ENCODE measurements at places on chromosomes 2 and 18. TPM values are rescaled to one million over a fixed set of nuclear protein-coding genes. Genes with fewer than 3 reads are reported as not detected.

The HOXD1 gene
- not detected for total RNA-seq

The TMEM198 gene
- 3.3 TPM for total RNA-seq

The BBS5 gene
- 3.6 TPM for total RNA-seq

GRCh38 chr2:20994130-20994529 lies 49.7 kb downstream of the APOB start:
- DNase-seq = no peak

DNA sequence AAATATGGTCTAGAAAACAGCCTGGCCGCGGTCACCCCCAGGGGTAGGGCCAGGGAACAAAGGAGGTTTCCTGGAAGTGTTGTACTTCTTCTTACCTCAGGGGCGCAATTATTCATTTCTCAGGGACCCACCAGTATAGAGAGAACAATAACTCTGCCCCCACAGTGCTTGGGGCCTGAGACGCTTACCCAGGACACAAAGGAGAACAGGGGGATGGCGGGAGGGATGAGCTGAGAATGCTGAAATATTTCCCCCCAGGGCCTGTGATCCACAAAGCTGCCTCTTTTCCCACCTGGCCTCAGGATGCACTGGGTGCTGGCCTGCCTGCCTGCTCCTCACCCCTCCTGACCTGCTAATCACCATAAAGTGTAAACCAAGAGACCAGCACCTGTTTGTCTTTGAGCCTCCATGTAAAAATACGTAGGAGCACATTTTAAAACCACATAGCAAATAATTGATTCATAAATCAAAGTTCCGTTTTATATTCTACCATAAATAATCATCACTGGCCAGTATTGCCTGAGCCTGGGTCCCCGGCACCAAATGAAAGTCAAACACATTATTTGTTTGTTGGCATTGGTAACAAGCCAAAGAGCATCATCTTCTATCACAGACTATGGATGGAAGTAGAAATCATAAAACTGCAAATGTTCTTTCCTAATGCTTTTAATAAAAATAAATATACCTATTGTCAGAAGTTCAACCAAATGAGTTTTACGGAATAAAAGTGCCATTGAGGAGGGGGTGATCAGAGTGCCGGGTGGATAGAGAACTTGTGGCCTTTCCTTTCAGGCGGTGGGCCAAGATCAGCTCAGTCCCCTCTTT lies 67.3 kb upstream of the RMDN2 start:
- no peak for DNase-seq

DNA sequence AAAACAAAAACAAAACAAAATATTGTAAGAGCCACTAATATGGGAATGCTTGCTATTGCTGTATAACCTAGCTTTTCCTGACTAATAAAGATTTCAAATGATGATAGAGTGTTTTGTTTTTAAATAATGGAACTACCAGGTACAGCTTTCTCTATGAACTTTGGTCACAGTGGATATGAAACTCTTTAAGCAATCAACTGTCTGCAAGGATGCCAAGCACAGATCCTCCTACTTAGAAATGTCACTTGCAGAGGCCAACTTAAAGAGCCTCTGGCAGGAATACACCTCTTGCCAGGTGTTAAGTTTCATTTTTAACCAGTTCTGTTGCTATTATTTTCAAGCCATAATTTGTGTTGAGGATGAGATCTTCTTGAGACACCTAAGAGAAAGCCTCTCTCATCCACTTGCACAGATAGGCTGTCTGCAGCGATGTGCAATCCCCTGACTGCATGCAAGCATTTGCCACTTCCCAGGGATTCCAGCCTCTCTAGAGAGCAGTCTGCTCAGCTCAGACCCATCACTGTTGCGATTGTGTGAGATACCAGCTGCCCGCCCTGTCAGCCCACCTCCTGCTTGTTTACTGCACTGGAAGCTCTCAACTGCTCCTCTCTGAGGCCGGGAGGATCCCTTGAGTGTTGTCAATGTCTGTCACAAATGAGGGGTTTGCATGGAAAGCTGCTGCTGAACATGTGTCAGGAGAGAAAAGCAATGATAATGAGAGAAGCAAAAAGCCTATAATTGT lies 86.1 kb upstream of the SCG2 start:
- DNase-seq = no peak

- no peak for DNase-seq
Measured at GRCh38 chr2:23689891-23690290, 237.0 kb downstream of the ATAD2B start.

All from activated T-helper 1 cell treated with anti-CD3 and anti-CD28 coated beads, Interleukin-12 subunit alpha, Interleukin-12 subunit beta, Interleukin-2, Interleukin-4 antibody, amounts not matched to agents 30 ng/mL and 10 ng/mL and 1 ng/mL, durations not matched to agents 14 hours and 24 hours and 36 hours (primary cell).